ENCODE measurements at places on chromosomes 12 and 14.

- DNase-seq: no peak
Measured at GRCh38 chr14:105589161-105589925, 63.0 kb downstream of the TMEM121 start.

DNA sequence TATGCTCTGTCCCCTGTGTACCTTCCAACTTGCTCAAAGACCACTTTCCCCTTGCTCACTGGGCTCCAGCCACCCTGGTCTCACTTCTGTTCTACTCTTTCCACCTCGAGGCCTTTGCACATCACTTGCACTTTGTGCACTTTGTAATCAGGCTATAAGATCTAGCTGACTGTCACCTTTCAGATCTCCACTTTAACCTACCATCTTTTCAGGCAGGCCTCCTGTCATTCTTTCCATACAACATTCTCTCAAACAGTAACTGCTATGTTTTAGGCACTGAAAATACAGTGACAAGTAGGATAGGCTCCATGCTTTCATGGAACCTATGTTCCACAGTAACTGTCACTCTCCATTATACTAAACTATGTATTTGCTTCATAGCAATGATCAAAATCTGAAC, 14.0 kb downstream of the CPM start:
- no peak for DNase-seq

DNA sequence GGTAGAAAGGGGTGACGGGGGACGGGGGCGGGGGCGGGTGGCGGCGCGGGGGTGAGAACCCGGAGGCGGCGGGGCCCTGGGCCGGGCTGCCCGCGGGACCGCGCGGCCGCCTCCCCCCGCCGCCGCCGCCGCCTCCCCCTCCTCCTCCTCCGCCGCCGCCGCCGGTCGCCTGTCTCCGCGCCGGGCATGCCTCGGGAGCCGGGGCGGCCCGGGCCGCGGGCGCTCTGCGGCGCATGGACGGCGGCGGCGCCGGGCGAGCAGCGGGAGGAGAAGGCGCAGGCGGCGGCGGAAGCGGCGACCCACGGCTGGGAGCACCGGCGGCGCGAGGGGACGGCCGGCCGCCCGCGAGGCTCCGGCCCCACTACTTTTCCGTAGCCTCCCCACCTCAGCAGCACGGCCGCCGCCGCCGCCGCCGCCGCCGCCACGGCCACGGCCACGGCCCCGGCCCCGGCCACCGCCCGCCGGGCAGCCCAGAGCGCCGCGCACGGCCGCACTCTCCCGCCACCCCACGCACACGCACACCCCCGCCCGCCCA, at the start of gene NPAS3:
TSS of gene NPAS3 (plus strand) at position 161 of the 535 bp plus-strand sequence.
- DNase-seq: no peak

- DNase-seq: peak; percentile 57
Measured at GRCh38 chr14:54322701-54323337, 74.0 kb upstream of the CDKN3 start.

- no peak for DNase-seq
Measured at GRCh38 chr14:30988509-30988908, 36.9 kb upstream of the AP4S1 start.

- no peak for DNase-seq
Measured at GRCh38 chr12:100248886-100249285, 18.0 kb downstream of the DEPDC4 start.

DNA sequence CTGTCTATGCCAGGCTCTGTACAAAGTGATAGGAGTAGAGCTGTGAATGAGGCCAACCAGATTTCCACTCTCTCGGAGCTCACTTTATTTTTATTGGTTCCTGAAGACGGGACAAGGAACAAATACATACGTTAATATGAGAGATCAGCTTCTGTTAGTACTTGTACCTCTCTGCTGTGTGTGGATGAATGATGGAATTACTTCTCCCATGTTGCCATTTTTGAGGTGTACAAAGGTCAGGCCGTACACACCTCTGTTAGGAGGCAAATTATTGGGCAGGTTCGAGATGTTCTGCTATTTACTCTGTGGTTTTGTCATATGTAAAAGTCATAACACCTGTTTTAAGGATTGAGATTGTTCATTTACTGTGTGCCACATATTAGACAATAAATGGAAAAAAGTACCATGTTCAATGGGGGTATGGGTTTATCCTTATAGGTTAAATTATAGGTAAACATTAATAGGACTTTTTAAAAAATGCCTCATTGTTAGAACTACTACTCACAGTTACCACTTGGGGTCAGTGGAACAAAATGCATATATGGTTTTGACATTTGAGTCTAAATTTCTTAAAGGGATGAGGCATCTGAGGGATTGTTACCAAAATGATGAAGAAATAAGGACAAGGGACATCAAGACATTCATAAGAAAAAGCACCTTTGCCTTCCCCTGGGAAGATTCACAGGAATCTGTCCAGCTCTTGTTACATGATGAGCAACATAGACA, 26.9 kb downstream of the WBP11 start:
- no peak for DNase-seq

- no peak for DNase-seq
Measured at GRCh38 chr14:54881761-54882401, 20.7 kb downstream of the GCH1 start.

DNA sequence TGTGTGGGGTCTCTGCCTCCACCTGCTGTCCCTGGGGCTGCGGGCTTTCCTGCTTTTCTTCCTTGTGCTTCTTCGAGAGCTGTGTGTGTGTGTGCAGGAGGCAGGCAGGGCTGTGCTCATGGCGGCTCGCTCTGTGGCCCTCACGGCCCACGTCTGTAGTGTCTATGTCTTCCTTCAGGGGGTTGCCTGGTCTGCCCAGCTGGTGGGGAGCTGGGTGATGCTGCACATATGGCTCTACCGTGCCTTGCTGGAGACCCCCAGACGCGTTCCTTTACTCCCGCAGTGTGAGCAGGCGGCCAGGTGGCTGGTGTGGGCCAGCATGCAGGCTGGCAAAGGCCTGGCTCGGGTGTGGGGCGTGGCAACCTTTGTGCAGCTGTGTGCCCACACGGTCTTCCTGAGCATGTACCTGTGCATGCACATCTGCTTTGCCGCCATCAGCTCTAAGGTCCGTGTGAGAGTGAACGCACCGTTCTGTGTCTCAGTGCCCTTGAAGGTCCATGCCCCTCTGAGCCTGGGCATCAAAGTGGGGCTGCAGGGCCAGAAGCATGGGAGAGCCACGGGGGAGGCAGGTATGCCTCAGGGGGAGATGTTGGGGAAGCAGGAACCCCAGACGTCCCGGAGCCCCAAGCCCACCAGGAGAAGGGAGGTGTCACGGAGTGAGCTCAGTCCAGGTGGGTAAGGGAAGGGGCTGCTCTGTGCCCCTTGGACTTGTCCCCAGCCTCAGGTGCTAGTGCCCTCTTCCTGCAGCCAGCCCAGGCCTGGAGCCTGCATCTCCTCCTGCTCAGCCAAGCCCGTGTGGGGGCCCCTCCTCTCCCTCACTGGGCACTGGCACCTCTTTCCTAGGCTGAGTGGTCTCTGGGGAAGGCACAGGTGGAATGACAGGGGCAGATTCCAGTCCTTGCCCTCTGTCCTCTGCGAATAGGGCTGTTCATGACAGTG, 26.4 kb downstream of the CLSTN3 start:
- no peak for DNase-seq

- no peak for DNase-seq
Measured at GRCh38 chr14:33486332-33486890, 464.5 kb downstream of the EGLN3 start.

DNA sequence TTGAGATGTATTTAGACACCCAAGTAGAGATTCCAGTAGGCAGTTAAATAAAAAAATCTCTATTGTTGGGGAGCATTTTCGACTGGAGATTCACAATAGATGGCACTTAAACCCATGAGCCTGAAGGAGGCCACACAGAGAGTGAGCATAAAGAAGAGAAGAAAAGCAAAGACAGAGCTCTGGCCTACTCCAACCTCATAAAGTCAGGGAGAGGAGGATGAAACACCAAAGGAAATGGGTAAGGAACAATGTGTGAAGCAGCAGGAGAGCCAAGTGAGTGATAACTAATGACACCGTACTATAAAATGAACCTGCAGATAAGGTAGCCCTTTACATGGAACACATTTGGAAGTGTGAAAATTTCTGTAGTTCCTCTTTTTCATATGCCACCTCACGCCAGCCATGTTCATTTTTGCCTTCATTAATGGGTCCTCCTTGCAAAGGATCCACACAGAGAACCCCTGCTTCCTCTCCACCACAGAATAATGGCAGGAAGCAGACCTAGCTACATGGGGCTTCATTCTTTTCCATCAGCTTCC, 150.0 kb upstream of the SYT10 start:
- no peak for DNase-seq

DNA sequence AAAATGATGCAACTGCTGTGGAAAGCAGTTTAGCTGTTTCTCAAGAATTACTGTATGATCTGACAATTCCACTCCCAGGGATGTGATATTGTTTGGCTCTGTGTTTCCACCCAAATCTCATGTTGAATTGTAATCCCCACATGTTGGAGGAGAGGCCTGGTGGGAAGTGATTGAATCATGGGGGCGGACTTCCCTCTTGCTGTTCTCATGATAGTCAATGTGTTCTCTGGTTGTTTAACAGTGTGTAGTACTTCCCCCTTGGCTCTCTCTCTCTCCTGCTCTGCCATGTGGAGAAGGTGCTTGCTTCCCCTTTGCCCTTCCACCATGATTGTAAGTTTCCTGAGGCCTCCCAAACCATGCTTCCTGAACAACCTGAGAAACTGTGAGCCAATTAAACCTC, 93.4 kb upstream of the CPM start:
- DNase-seq: no peak
